Right cardiac atrium (tissue), 5 donors: ENCODE measurements at places on chromosomes 7 and 10. TPM values are rescaled to one million over a fixed set of nuclear protein-coding genes. Genes with fewer than 3 reads are reported as not detected.

INSYN2A gene
- total RNA-seq = not detected

ABCB1 gene
- 0.62 TPM for total RNA-seq

NME8 gene
- total RNA-seq = not detected

CYP2C19 gene
- not detected for total RNA-seq

GRCh38 chr7:726854-727103, 280 bp downstream of the DNAAF5 start:
- no peak for DNase-seq

GRCh38 chr10:116271593-116272439, 1.2 kb downstream of the GFRA1 start:
- peak; percentile 42 for DNase-seq

DNA sequence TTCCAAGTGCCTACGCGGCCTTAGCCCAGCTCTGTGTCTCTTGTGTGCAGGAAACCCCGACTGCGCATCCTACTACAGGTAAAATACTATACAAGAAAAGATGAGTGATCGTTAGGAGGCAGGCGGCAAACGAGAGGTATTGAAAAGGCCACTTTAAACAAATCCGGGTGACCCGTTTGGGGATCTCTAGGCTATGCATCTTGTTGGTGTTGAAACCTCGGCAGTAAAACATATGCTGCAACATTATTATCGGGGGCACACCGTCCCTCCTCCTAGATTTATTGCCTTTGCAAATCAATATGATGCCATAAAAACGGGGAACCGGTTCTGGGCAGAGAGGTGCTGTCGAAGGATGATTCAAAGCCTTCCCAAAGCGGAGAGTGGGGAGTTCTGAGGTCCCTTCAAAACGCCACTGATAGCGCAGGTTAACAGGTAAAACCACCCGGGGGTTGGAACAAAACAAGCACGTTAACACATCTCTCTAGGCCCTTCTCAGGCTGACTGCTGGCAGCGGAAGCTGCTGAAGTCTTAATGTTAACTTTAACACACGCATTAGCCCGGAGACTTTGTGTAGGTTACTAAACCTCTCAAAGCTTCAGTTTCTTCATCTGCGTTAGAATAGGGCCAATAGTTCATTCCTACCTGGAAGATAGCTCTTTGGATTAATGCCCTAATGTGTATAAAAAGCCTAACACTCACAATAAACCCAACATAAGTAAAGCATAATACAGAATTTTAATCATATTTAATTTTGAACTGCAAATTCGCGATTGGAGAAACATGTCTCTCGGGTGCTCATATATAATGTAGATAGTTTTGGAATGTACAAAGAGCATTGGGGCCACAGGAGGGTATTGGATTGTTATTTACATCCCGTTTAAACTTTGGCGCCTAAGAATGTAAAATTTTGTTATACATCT, 2.6 kb upstream of the TBX20 start:
- peak; percentile 14 for DNase-seq
